ENCODE measurements at places on chromosomes 16 and 17.

GRCh38 chr17:43020789-43021740, 1.1 kb downstream of the VAT1 start:
- no peak for DNase-seq

DNA sequence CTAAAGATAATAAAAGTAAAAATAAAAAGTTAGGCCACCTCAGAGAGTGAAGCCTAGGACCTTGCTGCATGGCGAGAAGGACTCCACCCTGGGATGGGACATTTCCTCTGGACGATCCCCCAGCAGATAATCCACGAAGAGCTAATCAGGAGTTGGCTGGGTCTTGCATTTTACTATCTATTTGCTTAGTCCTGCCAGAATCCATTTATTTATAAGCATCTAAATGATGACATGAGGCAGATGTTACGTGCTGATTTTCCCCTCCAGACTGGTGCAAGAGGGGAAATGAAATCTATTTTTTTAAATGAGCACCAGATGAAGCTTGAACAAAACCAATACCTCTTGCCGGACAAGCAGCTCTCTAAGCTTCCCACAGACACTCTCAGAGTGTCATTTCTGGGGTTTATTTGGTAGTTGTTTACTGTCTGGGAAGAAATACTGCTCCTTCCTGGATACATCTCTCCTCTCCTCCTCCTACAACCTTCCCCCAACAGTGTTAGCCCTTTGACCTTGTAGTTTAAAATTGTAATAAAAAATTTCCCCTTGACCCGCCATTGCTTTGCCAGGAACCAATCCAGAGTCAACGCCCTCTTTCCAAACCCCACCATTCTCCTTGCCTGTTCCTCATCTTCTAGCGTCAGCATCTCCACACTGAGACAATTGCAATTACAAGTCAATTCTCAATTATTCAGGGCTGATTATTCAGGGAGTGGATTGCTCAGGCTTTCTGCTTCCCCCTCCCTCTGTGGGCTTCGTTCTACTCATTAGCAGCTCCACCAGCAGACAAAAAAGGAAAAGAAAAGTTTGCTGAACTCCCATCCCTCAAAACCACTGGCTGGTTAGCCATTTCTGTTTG, 63.0 kb downstream of the GSG1L start:
- no peak for DNase-seq

GRCh38 chr16:89918453-89919347, at the start of gene MC1R:
MC1R (plus strand) TSS chr16:89918862; CDS start chr16:89919259, 397 bp downstream.
- no peak for DNase-seq

DNA sequence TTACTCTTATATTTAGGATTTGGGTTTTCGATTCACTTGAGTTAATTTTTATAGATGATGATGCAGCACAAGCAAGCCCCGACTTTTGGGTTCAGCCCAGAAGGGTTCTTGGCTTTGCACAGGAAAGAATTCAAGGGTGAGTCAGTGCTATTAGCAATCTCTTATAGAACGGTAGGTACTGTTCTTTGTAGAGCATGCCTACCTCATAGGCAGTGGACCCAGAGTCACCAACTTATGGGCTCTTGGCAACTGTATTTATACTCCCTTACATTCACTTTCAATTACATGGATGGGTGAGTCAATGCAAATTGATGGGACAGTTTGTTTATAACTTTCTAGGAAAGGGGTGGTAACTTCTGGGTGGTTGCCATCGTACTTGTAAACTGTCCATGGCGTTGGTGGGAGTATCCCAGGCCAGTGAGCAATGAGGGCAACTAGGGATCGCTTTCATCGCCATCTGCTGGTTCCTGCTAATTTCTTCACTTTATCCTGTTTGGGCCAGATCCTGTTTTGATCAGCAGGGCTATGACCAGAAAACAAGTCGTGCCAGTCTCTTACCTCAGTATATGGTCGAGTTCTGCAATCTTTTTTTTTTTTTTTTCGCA, 362.6 kb downstream of the CNTNAP4 start:
- no peak for DNase-seq

- DNase-seq = no peak
Measured at GRCh38 chr16:88737298-88738150, 31.2 kb downstream of the CTU2 start.

DNA sequence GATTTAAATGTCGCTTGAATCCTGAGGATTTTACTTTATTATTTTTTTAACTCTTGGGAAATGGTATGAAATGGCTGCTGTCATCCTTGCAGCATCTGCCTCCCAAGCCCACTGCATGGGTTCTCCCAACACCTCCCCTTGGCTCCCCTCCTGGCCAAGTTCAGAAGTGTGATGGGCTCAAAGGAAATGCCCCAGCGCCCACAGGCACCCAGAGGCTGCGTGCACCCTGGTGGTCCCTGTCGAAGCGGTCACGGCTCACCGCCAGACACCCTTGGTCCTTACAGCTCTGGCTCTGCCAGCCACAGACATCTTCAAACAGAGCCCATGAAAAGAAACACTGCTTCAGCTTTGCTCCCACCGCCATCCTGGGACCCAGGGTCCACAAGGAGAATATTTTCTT, 334.7 kb downstream of the SOX9 start:
- DNase-seq = no peak

GRCh38 chr17:67290711-67291291, 45.8 kb upstream of the HELZ start:
- no peak for DNase-seq

GRCh38 chr17:62732125-62732524, 76.0 kb downstream of the MARCHF10 start:
- DNase-seq = no peak

GRCh38 chr16:2953706-2954627, 10.1 kb upstream of the KREMEN2 start:
- DNase-seq = no peak

DNA sequence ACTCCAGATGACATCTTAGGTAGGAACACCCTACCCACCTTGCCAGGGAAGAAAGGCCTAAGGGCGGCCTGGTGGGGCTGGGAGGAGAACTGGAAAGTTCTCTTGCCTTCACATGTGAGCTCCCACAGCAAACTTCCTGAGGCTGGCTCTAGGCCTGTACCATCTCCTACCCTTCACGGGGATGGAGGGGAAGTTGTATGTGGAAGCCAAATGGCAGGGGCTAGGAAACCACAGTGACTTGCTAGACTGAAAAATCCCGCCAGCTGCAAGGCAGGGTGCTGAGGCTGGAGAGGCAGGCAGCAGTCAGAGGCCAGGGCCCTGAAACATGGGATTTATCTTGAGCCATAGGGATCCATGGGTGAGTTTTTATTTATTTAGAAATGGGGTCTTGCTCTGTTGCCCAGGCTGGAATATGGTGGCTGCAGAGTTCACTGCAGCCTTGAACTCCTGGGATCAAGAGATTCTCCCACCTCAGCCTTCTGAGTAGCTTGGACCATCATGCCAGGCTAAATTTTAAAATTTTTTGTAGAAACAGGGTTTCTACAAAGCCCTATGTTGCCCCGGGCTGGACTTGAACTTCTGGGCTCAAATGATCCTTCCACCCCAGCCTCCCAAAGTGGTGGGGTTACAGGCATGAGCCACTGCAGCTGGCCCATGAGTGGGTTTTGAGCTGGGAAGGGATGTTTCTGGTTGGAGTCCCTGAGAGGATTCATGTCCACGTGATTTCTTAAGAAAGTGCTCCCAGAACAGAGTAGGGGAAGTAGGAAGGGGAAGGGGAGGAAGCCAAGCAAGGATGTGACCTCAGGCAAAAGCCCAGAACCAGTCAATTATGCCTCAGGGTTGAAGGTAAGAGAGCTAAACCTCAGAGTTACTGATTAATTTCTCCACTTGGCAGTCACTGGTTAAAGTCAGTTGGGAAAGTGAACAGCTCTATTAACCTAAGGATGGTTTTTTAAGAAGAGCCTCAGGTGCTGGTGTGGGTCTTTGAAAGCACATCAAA, 4.0 kb upstream of the KAT8 start:
- no peak for DNase-seq

GRCh38 chr17:21542991-21543390, 149.3 kb upstream of the KCNJ18 start:
- no peak for DNase-seq

- no peak for DNase-seq
Measured at GRCh38 chr16:81029930-81030604, 5.6 kb upstream of the ATMIN start.

DNA sequence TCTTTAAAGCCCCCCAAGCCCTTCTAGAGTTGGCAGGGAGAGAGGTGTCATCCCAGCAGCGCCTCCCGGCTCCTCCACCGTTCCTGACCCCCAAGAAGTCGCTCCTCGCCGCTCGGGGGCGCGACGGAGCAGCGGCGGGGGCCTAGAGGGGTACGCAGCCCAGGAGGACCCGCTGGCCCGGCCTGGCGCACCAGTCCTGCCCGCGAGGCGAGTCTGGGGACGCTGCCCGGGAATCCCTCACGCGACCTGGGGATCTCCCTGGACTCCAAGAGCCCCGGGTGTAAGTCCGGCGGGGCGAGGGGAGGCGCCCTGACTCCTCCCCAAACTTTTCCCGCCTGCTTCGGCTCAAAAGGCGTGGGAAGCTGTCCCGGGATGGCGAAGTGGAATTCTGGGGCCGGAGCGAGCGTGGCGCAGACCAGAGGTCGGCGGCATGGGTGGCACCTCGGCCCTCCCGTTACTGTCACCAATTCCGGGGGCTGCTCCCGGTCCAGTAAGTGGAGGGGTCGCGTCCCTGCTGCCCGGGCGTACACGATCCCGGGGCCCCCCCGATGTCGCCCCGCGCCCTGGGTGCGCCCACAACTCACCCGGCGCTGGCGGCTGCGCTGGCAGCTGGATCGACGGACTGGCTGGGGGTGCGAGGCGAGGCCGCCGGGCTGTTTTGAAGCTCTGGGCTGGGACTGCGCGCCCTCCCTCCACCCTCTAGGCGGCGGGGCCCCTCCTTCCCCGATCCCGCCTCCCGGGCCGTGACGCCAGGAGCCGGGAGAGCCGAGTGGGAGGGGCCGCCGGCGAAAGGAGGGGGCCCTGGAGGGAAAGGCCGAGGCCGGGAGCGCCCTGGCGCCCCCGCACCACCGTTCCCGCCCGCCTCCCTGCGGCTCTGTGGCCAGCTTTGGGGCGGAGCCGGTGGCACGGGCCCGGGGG, at the start of gene EMP2:
TSS of gene EMP2 (minus strand) at position 634 of the 918 bp plus-strand sequence. CDS start 32,981 bp downstream, outside the sequence.
- DNase-seq = peak; percentile 34

- no peak for DNase-seq
Measured at GRCh38 chr16:89491238-89491869, 993 bp upstream of the ANKRD11 start.

GRCh38 chr17:3925684-3926485, 9.6 kb upstream of the P2RX1 start:
- no peak for DNase-seq

DNA sequence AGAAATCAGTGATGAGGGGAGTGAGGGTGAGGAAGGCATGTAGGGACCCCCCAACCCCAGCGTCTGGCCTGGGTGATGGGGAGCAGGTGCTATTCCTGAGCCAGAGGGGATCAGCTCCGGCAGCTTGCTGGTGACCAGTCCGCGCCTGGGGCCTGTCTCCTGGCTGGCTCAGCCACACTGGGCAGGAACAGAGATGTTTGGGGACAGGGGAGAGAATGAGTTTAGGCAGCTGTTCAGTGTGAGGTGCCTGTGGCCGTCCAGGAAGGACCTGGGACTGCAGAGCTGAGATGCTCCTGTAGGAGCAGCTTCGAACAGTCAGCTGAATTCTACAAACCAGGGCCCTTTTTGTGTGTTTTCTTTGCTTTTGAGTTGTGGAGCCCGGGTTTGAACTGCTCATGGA, 23.2 kb upstream of the SPNS2 start:
- DNase-seq = no peak

- no peak for DNase-seq
Measured at GRCh38 chr16:28103516-28104170, 40.1 kb upstream of the GSG1L start.

DNA sequence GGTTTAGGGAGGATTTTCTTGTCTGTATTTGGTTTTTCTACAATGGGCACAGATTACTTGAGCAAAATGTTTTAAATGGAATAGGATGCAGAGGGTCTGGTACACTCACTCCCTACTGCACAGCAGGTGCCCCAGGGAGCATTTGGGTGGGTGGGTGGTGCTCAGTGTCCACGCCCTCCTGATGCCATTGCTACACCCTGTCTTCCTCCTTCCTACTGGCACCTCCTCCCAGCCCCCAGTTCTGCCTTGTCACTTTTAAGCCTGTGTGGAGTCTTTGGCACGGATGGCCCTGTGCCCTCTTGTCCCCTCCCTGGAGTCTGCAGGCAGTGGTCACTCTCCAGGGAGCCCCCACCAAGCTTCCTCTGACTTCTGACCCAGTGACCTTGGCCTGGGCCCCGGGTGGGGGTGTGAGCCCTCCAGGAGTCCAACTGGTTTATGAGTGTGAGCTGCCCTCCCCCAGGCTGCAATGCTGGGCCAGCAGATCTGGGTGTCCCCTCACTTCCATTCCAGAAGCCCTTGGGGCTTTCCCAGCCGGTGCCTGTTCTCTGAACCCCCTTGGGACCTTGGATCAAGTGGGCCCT, 15.5 kb downstream of the LLGL2 start:
- no peak for DNase-seq

GRCh38 chr16:73547552-73548403, 499.9 kb upstream of the ZFHX3 start:
- no peak for DNase-seq

DNA sequence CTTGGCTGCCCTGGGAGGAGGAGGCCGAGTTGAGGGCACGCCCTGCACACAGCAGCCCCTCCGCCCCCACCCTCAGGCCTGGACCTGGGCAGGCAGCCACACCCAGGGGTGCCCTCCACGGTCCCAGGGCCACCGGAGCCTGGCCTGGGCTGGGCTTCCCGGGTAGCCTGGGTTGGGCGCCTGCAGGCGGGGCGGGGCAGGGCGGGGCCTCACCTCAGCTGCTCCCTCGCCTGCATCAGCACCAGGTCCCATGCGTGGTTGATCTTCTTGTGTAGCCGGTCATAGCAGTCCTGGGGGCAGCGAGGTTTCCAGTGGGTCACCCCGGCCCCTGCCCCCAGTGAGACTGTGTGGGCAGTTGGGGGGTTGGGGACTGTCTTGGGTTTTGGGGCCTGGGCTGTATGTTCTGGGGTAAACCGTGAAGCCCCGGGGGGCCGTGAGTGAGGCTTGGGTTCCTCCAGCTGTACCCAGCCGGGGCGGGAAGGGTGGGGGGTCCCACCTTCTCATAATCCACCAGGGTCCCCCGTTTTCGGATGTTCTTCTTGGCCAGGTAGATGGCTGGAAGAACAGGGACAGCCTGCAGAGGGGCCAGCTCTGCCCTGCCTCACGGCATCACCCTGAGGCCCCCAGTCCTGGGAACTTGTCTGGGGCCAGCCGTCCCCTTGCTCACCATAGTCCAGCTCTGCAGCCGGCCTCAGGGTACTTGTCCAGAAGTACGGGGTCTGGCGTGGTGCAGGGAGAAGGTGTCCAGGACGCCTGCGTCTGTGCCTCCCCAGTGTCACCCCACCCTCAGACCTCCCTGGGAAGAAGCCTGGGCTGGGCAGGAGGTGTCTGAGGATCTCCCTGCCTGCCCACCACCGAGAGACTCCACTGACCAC, 2.0 kb downstream of the RGS11 start:
- no peak for DNase-seq
